ENCODE measurements at places on chromosomes 2 and 18.

GRCh38 chr18:312415-312814, 44.6 kb upstream of the THOC1 start:
- no peak for DNase-seq

DNA sequence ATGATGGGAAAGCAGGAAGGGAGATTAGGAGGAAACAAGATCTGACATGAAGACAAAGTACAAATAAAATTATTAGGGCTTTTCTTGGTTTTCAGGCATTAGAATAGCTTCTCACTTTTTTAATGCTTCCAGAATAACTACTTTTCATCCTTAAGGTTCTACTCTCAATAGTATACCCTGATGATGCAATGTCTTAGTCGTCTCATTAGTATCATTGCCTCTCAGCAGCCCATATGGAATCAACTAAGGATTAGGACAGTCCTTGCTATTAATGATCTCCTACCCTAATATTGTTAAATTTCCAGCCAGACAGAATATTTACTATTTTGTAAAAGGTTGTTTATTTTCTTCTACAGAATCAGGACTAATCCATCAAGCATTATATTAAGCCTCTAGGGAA, 55.9 kb downstream of the RELCH start:
- DNase-seq = no peak

DNA sequence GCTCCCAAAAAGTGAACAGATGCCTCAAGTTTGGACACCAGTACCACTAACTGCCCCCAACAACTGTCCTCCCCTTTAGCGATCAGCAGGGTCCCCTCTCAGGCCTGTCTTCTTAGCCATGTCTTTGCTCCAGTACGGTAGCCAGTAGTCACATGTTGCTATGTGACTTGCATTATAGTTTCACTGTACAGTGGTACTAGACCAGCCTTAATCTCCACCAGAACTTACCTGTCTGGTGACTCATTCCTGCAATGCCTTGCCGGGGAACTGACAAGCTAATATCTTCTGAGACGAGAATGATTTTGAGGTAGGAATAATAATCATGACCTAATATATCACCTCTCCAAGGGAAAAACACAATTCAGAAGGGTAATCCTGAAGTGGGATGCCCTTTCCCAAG, 23.7 kb downstream of the ACMSD start:
- DNase-seq = no peak

DNA sequence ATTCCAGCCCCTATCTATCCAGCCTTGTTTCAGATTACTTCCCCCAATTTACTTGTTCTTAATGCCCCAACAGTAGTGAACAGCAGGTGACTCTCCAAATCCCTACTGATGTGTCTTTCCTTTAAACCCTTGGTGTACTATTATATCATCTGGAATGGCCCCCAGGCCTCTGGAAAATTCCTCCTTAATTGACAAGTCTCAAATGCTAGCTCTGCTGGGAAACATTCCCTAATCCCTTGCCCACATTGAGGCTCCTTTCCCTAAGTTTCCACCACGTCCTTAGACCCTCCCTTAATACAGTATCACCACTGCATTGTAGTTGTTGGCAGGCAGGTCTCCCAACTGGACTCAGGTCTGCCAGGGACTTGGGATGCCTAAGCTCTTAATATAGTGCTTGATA, 41.0 kb downstream of the MYO3B start:
- no peak for DNase-seq
